Astrocyte of the spinal cord (primary cell): ENCODE measurements at places on chromosomes 1 and 21.

- DNase-seq: no peak
Observed at GRCh38 chr1:151970626-151971025, 23.0 kb downstream of the S100A10 start.

- no peak for DNase-seq
Observed at GRCh38 chr1:11741919-11742558, 6.1 kb downstream of the AGTRAP start.

- DNase-seq: no peak
Observed at GRCh38 chr1:206786212-206786886, 14.1 kb upstream of the IL10 start.

- DNase-seq: peak; percentile 17
Observed at GRCh38 chr1:112605633-112606327, 13.2 kb downstream of the ST7L start.

DNA sequence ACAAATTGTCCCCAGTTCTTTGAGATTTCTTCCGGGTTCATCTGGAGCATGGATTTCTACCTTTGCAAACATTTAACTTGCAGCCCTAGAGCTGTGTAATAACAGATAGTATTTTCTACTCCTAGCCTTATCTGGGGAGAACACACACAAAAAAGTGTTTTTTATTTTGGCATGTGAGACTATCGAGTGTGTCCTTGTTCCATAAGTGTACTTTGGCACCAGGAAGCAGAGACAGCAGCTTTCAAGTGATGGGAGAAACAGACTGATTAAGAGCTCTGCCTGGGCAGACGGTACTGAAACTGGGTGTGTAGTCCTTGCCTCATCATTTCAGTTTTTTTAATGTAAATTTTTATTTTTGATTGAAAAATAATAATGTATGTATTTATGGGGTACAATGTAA, 297.4 kb downstream of the ST6GALNAC3 start:
- DNase-seq: no peak

GRCh38 chr21:38800924-38801744, 4.6 kb upstream of the ETS2 start:
- DNase-seq: no peak

GRCh38 chr1:172929006-172929405, 121.7 kb downstream of the TNFSF18 start:
- peak; percentile 52 for DNase-seq

DNA sequence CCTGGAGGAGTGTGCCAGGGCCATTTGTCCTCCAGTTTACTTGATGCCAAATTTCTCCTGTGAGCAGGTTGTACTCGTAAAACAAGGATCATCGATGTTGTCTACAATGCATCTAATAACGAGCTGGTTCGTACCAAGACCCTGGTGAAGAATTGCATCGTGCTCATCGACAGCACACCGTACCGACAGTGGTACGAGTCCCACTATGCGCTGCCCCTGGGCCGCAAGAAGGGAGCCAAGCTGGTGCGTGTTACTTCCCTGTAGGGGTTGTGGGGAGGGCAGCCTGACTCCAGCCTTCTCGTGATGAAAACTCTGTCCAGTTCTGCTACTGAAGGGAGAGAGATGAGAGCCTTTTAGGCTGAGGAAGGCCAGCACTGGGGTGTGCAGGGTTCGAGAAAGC, 2.2 kb downstream of the RPS8 start:
- DNase-seq: no peak

- no peak for DNase-seq
Observed at GRCh38 chr1:225137976-225138375, 208.5 kb downstream of the DNAH14 start.

GRCh38 chr21:39088831-39089380, 94.3 kb downstream of the PSMG1 start:
- DNase-seq: peak; percentile 50

GRCh38 chr1:60563777-60564535, 490.4 kb upstream of the C1orf87 start:
- DNase-seq: no peak

DNA sequence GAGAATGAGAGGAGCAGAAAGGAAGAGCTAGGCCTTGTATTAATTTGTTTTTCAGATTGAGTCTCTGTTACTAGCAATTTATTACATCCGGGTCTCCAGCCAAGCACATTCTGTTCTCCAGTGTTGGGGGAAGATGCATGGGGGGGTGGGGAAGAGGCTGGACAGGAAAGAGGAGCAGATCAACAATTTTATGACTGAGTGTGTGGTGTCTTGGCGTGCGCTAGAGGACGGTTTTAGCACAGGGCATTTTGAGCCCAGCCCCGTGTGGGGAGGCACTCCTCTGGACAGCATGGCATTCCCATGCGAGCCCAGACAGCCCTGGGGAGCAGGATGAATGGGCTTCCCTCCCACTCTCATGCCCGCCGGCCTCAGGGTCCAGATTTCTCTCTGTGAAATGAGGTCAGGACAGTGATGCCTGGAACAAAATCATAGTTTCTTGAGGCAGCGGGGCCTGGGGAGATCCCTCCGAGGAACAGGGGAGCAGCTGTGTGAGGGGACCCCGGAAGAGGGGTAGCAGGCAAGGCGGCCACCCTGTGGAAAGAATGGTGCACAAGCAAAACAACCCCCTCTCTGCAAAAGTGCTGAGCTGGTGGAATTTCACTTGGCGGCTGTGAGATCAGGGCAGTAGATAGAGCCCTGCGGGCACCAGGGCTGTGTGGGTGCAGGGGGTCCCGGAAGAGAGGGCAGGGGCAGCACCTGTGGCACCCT, 16.3 kb downstream of the SOX13 start:
- DNase-seq: peak; percentile 28
